GM10248 (cell line): ENCODE measurements at places on chromosomes 1 and 21.

DNA sequence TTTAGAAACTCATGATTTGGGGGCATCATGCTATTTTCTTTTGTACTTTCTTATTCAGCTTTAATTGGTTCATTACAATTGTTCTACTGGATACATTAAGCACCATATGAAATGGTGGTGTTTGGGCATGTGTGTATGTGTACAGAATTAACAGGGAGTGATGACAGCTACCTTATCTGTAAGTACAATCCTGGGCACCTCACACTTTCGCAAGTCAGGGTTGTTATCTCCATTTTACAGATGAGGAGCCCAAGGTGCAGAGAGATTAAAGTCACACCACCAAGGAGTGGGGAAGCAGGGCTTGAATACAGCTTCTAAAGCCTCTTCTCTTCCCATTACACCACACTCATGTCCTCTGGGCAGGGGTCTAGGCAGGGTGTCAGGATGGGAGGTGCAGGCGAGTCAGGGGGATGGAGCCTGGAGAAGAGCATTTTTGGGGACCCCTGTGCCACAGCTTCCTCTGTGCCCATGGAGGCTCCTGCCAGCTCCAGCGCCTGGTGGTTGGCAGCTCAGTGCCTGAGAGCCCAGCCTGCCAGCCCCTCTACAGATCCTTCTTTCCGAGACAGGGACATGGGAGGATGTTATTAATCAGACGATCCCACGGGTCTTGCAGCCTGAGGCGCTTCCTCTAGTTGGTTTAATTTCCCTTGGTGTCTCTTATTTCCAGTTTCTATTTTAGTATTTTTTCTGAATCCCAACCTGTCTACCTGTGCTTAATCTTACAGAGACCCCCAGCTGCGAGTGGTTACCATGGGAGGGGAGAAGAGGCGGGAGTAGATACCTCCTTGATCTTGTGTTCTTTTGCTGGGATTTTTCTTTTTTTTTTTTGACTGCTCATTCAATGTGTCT is 126.2 kb upstream of the CD34 start:
- no peak for DNase-seq

GRCh38 chr21:45724345-45724961 is 80.9 kb downstream of the PCBP3 start:
- DNase-seq, result no peak

DNA sequence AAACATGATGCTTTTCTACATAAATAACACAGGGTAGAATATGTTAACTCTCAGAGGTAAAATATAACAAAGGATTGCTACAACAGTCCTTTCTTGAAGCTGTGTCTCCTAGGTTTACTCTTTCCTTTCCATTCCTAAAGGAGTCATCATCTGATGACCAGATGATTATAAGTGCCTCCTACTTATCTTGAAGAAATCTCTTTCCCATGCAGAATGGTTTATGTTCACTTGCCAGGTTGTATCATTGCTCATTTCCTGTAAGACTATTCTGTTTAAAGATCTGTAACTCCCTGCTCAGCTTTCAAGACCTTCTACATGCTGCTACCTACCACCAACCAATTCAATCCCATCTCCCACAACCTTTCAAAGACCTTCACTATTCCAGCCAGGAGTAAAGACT is 51.5 kb upstream of the PTCH2 start:
- DNase-seq, result no peak

- no peak for DNase-seq
Measured at GRCh38 chr1:235399661-235400060, 32.4 kb downstream of the TBCE start.

DNA sequence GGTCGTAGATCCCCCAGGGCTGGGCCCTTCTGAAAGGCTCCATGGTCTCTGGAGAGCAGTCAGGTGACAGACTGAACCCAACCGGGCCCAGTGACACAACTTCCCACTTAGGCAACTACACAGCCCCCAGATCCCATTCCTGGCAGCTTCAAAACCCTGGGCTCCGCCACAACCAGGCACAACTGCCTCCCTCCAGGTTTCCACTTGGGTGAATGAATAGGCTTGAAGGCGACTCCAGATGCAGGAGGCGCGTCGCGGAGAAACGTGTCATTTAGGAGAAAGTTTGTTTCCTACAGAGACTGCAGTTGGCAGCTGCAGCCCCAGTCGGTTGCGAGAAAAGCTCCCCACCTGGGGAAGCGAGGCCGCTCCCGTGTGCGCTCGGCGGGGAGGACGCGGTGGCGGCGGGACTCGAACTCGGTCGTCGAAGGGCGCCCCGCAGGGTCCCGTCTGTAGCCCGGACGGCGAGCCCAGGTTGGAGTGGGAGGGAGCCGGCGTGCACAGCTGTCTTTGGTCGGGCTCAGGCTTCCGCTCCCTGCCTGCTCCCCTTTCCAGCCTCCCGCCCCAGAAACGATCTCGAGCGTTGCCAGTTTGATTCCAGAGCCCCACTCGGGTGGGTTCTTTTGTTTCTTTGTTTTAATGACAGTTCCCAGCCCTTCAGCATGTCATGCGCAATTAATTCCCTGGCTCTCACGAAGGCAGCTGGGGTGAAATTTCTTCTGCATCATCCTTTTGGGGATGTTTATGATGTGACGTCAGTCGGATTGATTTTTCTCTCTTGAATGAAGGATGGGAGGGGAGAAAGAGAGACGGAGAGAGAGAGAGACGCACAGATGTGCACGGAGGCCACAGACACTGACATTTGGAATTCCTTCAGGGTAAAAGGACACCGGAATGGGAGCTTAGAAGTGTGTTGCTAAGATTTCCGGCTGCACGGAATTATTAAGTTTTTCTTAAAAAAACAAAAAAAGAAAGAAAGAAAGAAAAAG is 862 bp upstream of the SGIP1 start:
- peak; percentile 9 for DNase-seq

GRCh38 chr1:12591267-12591938 is 26.6 kb downstream of the DHRS3 start:
- no peak for DNase-seq

DNA sequence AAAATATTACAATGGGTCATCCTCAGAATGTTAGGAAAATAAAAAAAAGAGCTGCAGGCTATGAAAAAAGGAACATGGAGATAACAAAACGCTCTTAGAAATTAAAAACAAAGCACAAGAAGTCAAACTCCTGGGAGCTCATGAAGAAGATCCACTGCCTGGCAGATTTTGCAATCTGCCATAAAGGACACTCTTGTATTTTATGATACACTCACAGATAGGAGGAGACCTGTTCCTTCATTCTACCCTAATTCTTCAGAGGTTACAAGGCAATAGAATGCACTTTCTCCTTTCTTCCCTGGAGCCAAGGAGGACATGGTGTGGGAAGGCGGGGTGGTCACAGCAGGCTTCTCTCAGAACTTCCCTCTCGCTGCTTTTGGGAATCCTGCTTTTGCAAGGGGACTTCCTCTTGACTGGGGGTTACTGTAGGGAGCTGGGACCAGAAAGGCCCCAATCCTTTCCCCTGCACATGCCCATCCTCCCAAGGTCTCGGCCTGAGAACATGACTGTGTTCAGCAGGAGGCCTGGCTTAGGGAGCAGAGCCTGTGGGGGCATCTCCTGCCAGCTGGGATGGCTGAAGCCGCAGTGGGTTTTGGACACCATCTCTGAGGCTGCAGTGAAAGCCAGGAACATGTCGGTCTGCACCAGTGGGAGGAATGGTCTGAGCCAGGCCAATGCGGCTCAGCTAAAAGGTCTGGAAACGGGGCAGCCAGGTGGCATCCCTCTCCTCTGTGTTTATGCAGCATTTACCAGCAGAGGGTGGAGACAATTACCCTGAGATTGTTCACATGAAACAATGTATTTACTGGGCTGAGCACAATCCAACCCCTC is 44.8 kb downstream of the GPR161 start:
- DNase-seq, result no peak

DNA sequence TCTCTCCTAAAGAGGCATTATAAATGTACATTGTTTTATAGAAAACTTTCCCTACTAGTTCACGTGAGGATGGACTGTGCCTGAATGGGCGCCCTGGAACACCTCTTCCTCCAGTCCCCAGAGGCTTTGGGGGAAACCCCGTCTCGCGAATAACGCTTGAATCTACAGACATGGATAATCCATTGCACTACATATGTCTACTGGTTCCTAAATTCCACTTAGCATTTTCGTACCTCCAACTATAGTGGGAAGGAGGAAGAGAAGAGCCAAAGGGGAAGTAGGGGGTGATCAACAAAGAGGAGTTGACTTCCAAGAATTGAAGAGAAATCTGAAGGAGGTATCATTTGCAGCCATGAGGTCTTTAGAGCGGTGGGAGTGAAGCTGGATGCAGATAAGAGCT is 11.1 kb downstream of the BARHL2 start:
- DNase-seq, result no peak

GRCh38 chr1:32163405-32163804 is 16.1 kb upstream of the TXLNA start:
- DNase-seq, result no peak

DNA sequence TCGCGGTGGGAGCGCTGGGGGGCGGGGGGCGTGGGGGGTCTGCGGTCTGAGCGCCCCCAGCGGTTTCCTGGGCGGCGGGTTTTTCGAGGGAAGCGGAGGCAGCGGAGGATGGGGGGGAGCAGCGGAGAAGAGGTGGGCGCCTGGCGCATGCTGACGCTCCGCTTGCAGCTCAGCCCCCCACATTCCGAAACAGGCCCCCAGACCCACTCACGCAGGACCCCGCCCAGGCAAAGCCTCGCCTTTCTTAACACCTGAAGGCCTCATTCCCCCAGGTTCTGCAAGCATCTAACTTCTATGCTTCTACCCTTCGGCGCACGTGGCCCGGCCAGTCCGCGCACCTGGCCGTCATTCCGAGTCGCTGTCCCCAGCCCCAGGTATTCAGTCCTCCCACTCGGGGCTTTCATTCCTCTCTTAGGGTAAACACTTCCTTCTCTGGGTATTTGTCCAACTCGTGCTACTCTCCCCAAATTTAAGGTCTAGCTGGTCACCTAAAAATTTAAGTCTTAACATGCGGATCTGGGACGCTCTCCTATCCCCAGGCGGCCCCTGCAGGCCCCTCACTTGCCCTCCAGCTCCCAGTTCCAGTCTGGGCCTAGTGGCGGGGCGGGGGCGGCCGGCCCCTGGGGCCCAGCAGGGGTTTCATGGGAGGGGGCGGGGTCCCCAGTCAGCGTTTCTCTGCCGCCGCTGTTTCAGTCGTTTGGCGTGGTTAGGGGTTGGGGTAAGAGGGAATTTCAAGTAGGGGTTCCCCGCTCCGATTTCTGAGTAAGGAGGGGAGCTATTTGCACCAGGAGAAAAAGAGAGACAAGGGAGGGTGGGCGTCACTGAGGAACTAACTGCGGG is 2.8 kb upstream of the ZBTB7B start:
- DNase-seq, result peak; percentile 74

- no peak for DNase-seq
Measured at GRCh38 chr1:180042988-180043622, 88.5 kb downstream of the CEP350 start.

DNA sequence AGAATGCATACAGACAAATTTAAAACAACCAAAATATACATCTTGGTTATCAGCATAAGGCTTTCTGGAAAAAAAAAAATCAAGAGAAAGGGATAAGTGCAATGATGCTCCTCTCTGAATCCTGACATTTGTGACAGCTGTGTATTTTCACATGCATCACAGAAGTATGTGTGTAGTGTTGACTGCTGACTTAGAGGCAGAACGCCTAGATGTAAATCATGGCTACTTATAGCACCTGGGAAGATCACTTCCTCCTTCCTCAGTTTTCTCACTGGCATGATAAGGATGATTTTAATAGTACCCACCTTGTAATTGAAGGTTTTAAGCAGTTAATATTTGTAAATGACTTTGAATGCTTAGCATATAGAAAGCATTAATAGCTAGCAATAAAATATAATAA is 112.5 kb downstream of the MRPL39 start:
- DNase-seq, result no peak

- DNase-seq, result no peak
Measured at GRCh38 chr21:44344541-44345183, 5.5 kb upstream of the CFAP410 start.

DNA sequence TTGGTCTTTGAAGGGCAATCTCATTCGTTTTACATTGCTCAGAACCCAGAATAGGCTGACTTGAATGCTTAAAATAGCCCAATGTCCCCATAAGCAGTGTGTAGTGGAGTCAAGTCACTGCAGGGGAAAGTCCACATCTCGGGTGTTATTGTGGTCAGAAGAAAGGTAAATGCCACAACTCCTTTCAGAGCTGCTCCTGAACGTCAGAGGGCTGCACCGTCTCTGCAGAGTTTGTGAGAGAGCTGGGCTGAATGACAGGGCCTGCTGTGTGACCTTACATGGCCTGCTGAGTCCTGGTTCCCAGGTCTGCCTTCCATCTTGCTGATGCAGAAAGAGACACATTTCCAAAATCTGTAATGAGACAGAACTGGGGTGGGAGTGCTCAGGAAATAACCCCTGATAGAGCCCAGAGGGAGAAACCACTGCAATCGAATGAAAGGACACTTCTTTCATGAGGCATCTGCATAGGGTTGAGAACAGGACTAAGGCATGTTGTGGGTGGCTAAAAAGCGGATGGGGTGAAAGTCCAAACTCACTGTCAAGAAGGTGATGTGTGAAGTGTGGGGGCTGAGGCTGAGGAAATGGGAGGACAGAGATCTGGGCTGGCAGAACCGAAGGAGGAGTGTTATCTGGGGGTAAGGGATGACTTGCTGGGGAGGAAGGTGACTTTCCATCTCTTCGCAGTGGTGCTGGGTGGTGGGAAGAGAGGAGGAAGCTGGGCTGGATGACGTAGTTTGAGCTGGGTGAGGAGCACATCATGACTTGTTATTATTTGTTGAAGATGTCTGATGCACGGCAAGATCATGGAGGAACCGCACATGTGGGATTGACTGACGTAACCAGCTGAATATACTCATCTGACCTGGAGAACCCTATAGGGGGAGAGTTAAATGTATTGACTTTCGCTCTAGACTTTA is 33.7 kb downstream of the XCL2 start:
- DNase-seq, result peak; percentile 53

DNA sequence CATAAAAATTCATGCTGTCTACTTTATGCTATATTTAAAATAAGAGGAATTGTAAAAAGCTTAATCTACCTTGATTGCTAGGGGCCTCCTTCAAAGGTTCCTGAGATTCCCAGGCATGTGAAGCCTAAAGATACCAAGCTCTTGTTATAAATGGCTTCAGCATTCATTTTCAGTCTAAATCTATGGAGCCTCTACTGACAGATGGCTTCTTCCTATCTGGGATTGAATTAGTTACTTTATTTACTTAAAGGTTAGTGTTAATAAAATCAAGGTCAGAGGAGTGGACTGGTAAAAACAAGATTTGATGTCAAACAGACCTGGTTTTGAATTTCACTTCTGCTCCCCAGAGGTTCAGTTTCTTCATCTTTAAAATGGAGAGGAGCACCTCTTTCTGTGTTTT is 93.7 kb downstream of the TNNI3K start:
- DNase-seq, result no peak

- DNase-seq, result no peak
Measured at GRCh38 chr1:46077644-46078043, 54.8 kb downstream of the PIK3R3 start.

DNA sequence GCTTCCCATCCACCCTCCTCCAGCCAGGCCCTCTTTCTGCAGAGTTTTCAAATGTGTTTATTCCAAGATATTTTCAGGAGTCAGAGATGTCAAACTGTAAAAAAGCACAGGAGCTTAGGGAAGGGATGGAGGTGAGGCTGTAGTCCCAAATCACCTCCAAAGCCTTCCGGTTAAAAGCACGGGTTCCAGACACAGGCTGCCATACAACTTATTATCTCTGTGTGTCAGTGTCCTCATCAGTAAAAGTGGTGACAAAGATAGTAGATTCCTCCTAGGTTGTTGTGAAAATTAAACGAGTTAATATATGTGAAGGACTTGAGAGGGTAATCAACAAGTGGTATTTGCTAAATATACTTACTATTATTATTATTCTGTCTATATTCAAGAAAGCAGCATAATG is 15.1 kb downstream of the S100A7A start:
- no peak for DNase-seq
